ENCODE measurements at places on chromosomes 5 and 9.

- no peak for DNase-seq
Observed at GRCh38 chr5:90983148-90983547, 400.0 kb downstream of the ARRDC3 start.

DNA sequence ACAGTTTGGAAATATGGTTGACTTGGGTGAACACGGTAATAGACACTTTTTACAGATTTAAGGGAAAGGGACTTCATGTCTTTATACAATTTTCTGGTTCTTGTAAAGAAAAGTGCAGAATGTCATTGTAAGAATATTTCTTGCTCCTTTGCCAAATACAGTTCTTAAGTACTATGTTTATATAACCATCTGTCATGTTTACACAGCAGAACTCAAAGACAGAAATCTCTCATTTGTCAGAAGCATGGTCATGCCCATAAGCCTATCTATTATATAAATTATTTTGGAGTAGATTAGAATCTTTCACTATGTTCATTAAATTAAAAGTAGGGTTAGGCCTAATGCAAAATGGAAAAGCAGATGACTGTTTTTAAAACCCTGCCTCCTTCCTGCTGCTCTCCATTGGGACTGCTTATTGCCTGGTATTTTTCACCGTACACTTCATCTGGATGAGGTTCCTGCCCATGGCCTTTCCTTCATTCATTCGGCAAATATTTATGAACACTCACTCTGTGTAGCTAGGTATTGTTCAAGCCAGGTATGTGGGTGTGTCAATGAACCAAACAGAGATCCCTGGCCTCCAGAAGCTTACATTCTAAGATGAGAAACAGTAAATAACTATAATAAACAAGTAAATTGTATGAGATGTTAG, 558.1 kb downstream of the NR2F1-AS1 start:
- no peak for DNase-seq

GRCh38 chr5:35248843-35249780, 18.8 kb upstream of the PRLR start:
- no peak for DNase-seq

DNA sequence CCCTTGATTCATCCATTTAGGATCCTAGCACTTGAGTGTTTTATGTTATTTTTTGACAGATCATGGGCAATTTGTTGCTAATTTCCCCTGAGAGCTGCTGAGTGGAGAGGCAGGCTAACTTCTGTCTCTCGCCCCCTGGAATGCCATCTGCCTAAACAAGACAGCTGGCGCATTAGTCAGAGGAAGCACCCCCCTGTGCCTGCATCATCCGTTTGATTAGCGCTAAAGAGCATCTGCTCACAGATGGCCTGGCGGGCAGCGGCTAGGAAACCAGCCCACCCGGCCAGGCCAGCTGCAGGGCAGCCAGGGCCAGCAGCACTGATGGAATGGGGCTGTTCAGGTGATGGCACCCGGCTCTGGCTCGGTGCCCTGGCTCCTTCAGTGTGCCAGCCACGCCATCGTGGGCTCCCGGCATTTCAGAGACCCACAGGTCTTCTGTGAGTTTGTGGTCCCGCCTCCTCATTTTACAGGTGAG, 22.9 kb upstream of the ASS1 start:
- DNase-seq = no peak

DNA sequence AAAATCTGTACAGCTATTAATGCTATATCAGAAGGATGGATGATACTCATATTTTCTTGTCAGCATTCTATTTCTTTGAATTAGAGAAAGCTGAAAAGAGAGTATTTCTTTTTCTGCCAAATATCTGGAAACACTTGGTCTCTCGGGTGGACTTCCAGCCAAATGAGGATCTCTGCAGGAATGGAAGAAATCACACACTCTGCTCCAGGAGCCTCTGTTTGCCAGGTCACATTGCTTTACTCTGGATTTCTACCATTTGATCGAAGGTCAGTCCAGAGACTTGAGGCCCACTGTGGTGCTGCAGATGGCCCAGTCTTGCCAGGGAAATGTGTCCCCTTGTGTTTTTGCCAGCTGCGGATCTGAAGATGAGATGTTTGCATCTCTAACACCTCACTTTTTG, 154.1 kb downstream of the PCSK1 start:
- DNase-seq = no peak

DNA sequence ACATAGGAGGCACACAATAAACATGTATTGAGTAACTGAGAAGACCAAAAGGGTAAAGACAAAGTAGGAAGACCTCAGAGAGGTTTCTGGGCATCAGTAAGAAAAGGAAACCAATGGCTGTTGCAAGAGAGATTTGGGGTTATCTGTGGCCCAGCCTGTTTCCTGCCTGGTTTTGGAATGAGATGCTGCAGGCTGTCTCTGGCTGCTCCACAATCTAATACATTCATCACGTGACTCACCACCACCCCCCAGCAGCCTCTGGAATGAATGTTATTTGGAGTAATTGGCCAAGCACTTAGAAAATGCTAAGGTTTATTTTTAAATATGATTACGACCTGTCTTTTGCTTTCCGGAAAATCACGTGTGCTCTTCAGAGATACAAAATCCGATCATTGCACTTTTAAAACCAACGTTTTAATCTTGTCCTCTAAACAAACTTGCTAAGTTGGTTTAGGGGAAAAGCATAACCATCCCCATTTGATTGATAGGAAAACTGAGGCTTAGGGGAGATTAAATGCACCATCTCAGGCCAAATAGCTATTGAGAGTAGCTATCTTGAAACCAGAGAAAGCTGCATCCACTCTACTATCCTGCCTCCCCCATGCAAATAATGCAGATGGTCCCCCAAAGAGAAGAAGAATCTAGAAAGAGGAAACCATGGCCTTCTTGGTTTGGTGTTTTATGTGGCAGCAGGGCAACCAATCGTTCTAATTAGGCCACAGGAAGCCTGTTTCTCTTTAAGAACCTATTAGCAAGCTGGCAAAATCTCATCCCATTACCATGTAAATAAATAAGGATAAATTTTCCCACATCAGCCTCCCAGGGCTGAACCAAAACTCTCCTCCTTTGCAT, 151.8 kb upstream of the ADRA1B start:
- DNase-seq = no peak

DNA sequence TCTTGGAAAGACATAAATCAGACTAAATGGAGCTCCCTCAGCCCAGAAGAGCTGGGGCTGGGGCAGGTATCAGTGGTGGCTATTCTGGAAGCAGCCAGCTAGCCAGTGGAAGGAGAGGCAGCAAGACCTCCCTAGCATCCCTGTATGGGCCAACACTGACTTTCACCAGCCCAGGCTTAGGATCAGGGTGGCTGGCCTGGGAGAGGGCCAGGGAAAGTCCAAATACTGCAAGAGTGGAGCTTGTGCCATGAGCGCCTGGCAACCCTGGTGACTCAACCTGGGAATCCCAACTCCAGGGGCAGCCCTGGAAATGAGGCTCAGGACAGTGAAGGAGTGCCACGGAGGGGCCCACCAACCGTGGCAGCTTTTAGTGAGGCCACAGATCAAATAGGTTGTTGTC, 7.6 kb upstream of the IRF1 start:
- no peak for DNase-seq
